Hematopoietic multipotent progenitor cell (in vitro differentiated cells): ENCODE measurements at places on chromosomes 6 and 20. TPM values are rescaled to one million over a fixed set of nuclear protein-coding genes. Genes with fewer than 3 reads are reported as not detected.

- DNase-seq: no peak
These were observed 99.7 kb downstream of the F13A1 start for GRCh38 chr6:6220718-6221117.

GRCh38 chr6:18087396-18088165, 34.9 kb downstream of the NHLRC1 start:
- no peak for DNase-seq

- DNase-seq: no peak
These were observed 240.9 kb downstream of the PHACTR1 start for GRCh38 chr6:12957321-12958051.

GRCh38 chr6:142885182-142885867, 59.7 kb downstream of the HIVEP2 start:
- DNase-seq: peak; percentile 93

DNA sequence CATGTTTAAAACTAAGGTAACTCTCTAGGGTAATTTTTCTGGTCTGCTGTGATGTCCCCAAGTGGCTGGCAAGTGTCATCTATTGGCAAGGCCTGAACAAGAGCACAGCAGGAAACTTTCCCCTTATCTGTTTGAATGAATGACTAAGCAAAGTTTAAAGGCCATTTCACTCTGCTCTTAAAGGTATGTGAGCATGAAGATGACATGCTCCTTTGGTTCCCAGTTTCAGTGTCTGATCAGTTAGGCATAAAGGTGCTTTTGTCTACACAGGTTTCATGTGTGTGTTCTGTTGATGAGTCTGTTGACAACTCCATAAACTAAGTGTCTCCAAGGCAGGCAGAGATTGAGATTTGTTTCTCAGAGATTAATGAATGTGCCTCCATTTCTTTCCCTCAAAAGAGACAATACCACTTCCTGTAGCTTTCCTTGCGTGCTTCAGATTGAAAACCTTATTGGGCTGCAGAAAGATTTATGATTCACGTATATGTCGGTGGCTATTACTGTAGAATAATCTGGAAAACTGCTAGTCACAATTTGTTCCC, 83.9 kb downstream of the MAP3K7 start:
- no peak for DNase-seq

- DNase-seq: no peak
These were observed 254.7 kb downstream of the FARS2 start for GRCh38 chr6:5516036-5516435.

- no peak for DNase-seq
These were observed 53.2 kb downstream of the FAXC start for GRCh38 chr6:99296261-99296660.

GRCh38 chr20:62719250-62719935, 10.8 kb downstream of the NTSR1 start:
- no peak for DNase-seq

DNA sequence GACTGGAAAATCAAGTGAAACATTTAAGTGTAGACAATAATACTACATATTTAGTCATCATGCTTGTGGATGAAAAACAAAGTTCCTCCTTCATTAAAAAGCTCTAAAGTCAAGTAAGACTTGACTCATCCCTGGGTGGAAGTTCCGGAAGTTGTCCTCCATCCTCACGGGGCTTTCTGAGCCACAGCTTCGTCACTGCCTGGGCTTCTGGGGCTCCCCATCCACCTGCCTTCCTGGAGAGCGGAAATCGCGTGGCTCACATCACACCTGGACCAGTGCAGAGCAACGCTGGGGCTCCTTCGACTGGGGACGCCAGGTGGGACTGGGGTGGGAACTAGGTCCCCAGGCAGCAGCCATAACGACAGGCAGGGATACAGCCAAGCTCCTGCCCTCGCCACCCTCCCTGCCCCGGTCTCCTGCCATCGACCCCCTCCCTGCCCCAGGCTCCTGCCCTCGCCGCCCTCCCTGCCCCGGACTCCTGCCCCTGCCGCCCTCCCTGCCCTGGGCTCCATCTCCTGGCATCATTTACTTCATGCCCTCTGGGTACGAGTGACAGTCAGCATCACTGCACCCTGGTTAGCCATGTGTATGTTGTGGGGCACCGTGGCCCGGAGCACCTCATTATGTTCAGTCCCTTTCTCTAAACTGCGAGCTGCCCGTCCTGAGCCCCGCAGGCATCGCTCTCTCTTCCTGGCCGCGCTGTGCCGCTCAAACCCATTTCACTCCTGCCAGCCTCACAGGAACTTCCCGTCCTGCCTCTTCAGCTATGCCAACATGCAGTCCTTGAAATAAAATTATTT, 12.9 kb downstream of the THBS2 start:
- no peak for DNase-seq

DNA sequence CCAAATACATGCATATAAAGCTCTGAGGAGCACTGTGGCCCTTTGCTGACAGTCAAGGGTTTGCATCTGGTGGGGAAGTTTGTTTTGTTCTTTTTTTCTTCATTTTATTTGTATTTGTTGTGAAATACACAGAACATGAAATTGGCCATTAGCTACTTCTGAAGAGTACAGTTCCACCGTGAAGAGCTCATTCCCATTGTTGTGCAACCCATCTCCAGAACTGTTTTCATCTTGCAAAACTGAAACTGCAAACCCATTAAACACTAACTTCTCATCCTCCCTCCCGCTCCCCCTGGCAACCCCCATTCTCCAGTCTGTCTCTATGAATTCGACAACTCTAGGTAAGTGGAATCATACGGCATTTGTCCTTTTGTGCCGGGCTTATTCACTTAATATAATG, 231.3 kb downstream of the TFAP2C start:
- no peak for DNase-seq

GRCh38 chr20:62413025-62413570, 6.0 kb upstream of the CABLES2 start:
- DNase-seq: no peak

DNA sequence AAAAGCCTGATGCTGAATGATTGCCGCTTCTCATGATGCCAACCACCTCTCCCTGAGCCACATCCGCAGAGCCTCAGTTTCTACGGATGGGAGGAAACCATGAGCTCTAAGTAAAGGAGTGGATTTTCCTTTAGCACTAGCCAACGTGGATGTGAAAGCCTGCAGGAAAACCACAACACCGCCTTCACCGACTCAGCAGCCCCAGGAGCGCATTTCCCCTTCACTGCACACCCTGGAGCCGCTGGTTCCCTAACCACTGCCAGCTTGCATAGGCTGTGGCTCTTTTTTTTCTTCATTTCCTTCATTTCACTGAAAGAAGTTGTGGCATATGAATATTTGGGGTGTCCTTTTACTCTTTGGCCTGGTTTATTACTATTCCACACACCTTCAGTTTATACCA, 50.5 kb upstream of the SSTR4 start:
- peak; percentile 52 for DNase-seq

GRCh38 chr20:57777911-57778310, 68.1 kb upstream of the PMEPA1 start:
- no peak for DNase-seq

GRCh38 chr6:2179241-2179640, 66.2 kb downstream of the GMDS start:
- DNase-seq: no peak

DNA sequence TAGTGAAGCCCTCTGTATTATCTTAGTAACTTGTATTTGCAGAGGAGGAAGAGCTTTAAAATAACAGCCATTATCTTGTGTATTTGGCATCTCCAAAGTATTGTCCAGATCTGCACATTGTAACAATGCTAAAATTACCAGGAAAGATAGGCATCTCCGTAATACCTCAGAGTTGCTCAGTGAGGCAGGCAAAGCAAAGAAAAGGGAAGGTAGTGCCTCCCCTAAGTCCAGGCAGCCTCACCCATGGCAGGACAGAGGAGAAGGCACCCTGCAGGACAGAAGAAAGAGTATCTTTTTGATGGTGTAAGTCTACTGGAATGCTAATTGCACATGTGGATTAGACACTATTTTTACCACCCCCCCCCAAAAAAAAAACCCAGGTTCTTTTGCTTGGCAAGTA, 13.6 kb upstream of the SSTR4 start:
- no peak for DNase-seq

- peak; percentile 46 for DNase-seq
These were observed 11.7 kb upstream of the ID1 start for GRCh38 chr20:31593221-31594001.

GRCh38 chr6:156406688-156407087, 370.5 kb upstream of the ARID1B start:
- no peak for DNase-seq

CRISP3 gene
- total RNA-seq: under 0.01 TPM

MACROD2 gene
- total RNA-seq: 0.81 TPM

SLA2 gene
- total RNA-seq: 19.4 TPM

BPIFB2 gene
- not detected for total RNA-seq

IRF4 gene
- total RNA-seq: 0.81 TPM

PRDM1 gene
- 0.27 TPM for total RNA-seq

C2 gene
- total RNA-seq: 0.54 TPM
